ENCODE measurements at places on chromosomes 13 and 19.

DNA sequence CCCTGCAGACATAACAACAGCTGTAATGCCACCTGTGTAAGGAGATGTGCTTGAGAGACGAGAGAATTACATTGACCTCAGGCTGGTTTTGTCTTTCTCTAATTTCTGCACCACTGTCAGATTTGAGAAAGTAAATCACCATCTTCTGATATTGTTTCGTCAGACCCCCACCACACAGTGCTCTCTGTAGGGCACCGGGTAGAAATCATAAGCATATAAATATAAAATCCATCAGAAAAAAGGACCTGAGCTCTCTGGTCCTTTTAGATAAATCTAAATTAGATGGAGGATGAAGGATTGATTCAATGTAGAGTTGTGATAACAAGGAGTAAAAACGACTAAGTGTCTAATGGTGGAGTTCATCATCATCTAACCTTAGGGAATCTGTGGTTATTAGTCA is 1981.0 kb upstream of the PRR20A start:
- no peak for DNase-seq

- DNase-seq = no peak
These were observed 181.1 kb downstream of the NUFIP1 start for GRCh38 chr13:44808185-44808584.

DNA sequence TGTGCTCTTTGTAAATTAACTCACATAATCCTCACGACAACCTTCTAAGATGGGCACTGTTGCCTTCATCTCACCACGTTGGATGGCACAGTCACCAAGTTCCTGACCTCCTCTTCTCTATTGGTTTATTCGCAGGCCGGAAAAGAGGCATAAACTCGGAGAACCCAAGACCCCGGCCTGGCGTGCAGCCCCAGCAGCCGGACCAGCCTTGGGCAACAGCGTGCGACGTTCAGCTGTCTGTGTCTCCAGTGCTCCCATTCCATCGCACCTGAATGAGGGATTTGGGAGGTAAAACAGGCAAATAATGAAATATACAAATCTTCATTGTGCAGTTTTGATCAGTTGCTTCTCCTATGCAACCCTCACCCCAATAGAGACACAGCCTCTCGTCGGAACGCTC is 34.5 kb upstream of the GAS6 start:
- DNase-seq = no peak

DNA sequence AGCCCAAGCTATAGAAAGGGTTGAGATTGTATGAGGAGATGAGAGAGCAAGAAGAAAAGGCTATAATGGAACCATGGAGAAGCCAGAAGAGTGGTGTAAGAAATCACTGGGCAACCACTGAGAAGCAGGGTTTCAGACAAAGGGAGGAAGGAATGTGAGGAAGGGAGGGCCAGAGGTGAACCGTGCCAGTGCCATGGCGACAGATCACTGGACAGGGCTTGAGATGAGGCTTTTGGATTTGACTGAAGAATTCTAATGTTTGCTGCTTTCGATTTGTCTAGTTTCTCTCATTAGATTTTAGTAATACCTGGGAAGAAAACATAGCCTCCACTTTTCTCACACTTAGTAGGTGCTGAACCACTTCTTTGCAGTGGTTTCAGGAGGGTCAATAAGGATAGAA is 6.3 kb upstream of the GPR183 start:
- DNase-seq = no peak

GRCh38 chr13:76339649-76340048 is 546.6 kb downstream of the KCTD12 start:
- no peak for DNase-seq

- peak; percentile 66 for DNase-seq
These were observed 567 bp upstream of the SMG9 start for GRCh38 chr19:43755256-43755801.

- no peak for DNase-seq
These were observed 6.6 kb downstream of the PEPD start for GRCh38 chr19:33514885-33515551.

GRCh38 chr13:111114362-111115060 is 599 bp upstream of the ARHGEF7 start:
- DNase-seq = no peak

DNA sequence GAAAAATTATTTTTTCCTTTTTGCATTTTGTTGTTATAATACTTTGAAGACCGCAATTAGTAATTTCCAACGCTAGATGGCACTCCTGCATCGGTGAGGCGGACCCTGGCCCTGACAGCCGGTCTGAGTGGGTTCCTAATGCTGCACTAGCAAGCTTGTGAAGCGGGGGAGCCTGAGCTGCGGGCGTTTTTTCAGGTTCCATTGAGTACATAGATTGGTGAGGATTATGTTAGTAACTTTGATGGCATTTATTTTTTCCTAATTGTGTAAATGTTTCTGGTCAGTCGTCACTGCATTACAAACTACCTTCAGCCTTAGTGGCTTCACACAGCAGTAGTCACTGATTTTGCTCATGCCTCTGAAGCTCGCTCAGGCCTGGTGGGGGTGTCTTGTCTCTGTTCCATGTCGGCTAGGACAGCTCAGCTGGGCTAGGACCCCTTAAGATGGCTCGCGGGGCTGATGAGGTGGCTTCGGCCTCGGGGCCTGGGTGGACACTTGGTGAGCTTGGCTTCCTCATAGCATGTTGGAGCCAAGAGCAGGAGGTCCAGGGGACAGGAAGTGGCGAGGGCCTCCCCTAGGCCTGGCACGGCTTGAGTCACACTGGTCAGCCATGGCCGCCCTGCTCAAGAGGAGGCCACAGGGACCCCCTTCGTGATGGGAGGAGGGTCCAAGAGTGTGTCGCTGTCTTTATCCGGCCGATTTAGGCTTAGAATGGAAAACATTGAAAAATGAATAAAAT is 25.0 kb downstream of the ERCC5 start:
- DNase-seq = peak; percentile 34

- no peak for DNase-seq
These were observed 190.2 kb downstream of the GGACT start for GRCh38 chr13:100398360-100398759.

- DNase-seq = no peak
These were observed 104.6 kb upstream of the VSTM2B start for GRCh38 chr19:29421196-29421545.

- no peak for DNase-seq
These were observed 10.1 kb downstream of the FUZ start for GRCh38 chr19:49802836-49803528.

- DNase-seq = no peak
These were observed 75.5 kb upstream of the ADGRE5 start for GRCh38 chr19:14305706-14306105.

DNA sequence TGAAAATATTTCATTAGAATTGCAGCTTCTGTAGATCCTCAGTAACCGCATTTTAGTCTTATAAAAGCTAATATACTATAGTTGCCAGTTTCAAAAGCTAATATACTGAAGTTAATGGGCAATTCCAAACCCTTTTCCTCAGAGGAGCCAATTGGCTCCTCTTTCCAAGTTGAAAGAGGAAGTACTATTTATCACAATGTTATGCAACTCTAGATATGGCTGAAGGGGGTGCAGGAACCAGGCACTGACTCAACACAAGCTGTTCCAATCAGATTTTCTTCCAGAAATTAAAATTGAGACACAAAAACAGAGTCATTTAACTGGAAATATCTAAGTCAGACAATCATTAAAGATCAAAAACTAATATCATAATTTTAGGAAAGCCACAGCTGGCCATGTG is 258.9 kb downstream of the PCDH20 start:
- DNase-seq = no peak

- no peak for DNase-seq
These were observed 59.5 kb upstream of the FGF14 start for GRCh38 chr13:102461302-102461701.

- DNase-seq = no peak
These were observed 4.2 kb downstream of the PSG2 start for GRCh38 chr19:43078311-43078710.

GRCh38 chr13:112055036-112055914 is 11.7 kb upstream of the SOX1 start:
- no peak for DNase-seq

GRCh38 chr13:109271555-109272541 is 514.5 kb downstream of the IRS2 start:
- DNase-seq = no peak

- DNase-seq = peak; percentile 32
These were observed at the start of gene EML2 for GRCh38 chr19:45638930-45639729. Gene EML2, minus strand, starts transcription at chr19:45639397. Its CDS starts 21 bp downstream, at chr19:45639376.

DNA sequence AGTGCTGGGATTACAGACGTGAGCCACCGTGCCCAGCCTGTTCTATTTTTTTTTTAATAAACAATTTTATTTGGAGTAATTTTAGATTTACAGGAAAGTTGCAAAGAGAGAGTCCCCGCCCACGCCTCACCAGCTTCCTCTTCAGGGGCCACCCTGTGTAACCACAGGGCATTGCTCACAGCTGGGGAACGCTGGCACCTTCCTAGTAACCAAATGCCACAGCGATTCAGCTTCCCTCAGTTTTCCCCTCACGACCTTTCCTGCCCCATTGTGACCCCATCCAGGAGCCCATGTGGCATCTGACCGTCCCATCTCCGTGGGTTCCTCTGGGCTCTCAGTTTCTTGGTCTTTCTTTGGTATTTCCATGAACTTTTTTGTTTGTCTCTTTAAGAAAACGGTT is 83.9 kb downstream of the GNG7 start:
- DNase-seq = peak; percentile 49

- no peak for DNase-seq
These were observed 16.0 kb downstream of the ZC3H4 start for GRCh38 chr19:47097396-47098201.

- DNase-seq = no peak
These were observed 318.3 kb downstream of the IRS2 start for GRCh38 chr13:109468123-109468522.

DNA sequence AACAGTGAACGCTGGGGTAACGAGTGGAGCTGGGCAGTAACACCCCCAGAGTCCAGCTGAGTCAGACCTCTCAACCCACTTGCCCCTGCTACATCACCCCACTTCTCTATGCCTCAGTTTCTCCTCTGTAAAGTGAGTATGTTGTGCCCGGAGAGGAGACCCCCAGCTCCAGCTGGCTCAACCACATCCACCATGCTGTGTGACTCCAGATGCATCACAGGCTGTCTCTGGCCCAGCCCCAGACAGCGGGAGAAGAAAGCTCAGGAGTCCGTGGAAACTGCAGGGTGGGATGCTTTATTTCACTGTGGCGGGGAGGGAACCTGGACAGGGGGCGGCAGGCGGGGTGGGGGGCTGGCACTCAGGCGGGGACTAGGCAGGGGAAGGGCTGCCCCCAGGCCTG is 9.6 kb upstream of the ELL start:
- DNase-seq = no peak

- no peak for DNase-seq
These were observed 25.1 kb downstream of the CPB2 start for GRCh38 chr13:46079770-46080169.

GRCh38 chr19:35959040-35959967 is 23.1 kb downstream of the LRFN3 start:
- DNase-seq = peak; percentile 74

GRCh38 chr19:55232986-55233385 is 4.4 kb upstream of the TMEM86B start:
- DNase-seq = no peak

DNA sequence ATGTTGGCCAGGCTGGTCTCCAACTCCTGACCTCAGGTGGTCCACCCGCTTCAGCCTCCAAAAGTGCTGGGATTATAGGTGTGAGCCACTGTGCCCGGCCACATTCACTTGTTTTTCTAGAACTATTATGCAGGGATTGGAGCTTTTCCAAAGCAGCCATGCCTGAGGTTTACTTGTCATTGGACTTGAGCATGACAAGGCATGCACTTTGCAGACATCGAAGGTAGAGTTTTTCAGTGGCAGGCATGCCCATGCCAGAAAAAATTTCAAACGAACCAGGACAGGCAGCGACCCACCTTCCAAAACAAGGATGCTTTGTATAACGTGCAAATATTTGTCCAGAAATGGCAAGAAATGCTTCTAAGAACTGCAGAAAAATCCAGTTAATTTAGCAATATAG is 17.7 kb downstream of the PNMA8A start:
- DNase-seq = no peak

- DNase-seq = no peak
These were observed 66.5 kb downstream of the SIAH3 start for GRCh38 chr13:45784755-45785675.

GRCh38 chr19:19749908-19750841 is 17.3 kb upstream of the ZNF14 start:
- no peak for DNase-seq

DNA sequence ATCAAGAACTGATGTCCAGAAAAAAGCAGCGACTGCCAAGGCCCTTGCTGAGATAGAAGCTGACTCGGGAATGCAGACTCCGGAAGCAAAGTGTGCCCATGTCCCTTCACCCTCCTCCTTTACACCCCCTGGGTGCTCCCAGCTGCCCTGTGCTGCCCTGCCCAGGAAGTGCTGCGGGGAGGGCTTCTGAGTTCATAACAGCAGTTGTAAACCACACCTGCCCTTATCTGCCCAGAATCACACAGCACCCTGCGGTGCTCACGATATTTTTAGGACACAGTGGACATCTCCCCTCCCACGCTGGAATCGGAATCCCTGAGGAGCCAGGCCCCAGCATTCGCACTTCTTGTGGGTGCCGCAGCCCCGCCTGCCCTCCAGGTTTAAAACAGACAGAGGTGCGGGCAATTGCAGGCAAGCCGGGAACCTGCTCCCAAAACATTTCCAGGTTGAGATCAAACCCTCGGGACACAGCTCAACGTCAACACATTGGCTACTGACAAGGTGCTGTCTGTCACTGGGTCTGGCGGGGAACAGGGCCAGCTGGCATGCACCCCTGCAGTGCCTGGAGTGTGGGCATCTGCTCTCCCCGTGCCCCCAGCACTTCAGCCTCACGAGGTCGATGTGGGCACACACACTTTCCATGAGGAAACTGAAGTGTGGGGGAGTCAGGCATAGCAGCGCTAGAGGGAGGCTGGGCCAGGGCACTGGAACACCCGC is 36.8 kb downstream of the RAB20 start:
- no peak for DNase-seq

- peak; percentile 69 for DNase-seq
These were observed at the start of gene TMEM255B for GRCh38 chr13:113758651-113759524. Gene TMEM255B, plus strand, starts transcription at chr13:113759226. Its CDS starts 44 bp downstream, at chr13:113759270.

DNA sequence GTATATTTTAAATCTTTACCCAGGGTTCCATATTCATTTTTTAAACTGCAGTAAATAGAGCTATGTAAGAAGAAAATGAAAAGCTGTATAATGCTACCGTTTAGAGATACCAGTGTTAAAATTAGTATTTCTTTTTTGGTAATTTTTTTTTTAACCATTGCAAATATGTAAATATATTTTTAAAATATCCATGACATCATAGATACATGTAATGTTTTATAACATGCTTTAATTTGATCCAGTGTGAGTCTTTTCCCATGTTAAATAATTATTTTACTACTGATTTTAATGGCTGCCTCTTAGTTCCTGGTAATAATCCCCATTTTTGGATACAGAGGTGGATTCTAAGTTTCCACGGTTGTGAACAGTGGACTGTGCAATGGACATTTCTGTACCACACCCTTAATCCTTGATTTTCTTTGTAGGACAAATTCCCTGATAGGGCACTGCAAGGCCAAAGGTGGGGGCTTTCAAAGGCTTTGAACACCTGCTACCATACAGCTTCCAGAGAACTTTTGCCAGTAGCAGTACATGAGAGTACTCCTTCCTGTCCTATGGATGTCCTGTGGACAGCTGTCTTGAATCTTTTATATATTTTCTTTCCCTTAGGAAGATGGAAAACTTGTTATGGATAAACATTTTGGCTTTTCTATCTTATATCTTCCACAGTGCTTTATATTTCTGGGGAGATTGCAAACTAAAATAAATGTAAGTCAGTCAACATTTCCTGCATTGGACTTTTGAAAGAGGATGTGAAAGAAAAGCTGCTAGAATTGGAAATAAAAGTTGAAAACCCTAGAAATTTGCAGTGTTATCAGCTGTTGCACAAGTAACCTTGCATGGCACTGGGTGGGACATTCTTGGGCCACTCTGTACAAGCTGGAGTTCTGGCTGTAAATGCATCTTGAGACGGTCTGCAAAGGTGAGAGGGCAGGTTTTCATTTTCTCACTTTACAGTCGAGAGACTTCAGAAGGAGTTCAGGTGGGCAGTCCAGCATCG is 46.8 kb downstream of the ARHGEF7 start:
- DNase-seq = no peak
